ENCODE measurements at places on chromosomes 2 and 18.

DNA sequence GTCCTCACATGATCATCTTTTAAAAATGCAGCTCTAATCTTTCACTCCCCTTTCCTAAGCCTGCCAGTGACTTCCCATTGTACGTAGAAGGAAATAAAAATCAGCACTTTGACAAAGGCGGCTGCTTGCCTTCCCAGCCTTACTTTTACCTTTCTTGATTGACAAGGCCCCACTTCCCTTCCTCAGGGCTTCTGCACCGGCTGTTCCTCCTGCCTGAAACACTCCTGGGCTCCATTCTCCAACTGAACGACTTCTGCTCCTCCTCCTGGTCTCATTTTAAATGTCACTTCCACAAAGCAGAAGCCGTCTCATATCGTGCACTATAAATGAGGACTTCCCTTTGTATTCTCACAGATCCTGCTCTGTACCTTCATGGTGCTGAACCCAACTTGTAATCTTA, 56.1 kb downstream of the OSBPL6 start:
- DNase-seq, result no peak

DNA sequence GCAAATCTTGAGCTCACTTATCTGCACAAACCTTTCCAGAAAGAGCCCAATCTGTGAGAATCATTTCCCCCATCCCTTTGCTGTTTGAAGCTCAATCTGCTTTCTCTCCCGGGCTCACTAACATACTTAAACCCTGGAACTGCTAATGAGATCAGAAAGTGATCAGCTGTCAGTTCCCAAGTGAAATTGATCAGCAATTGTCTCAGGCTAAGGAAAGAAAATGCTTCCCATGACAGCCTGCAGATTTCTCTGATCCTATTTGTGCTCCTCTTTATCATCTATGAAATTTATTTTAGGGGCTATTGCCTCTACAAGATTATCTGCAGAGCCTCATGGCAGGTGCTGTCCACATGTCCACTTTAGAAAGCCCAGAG, 239.0 kb upstream of the CXCR4 start:
- no peak for DNase-seq

GRCh38 chr18:37564711-37565100, 892 bp downstream of the CELF4 start:
- no peak for DNase-seq

- no peak for DNase-seq
Measured at GRCh38 chr2:222792001-222792611, 68.7 kb upstream of the ACSL3 start.

DNA sequence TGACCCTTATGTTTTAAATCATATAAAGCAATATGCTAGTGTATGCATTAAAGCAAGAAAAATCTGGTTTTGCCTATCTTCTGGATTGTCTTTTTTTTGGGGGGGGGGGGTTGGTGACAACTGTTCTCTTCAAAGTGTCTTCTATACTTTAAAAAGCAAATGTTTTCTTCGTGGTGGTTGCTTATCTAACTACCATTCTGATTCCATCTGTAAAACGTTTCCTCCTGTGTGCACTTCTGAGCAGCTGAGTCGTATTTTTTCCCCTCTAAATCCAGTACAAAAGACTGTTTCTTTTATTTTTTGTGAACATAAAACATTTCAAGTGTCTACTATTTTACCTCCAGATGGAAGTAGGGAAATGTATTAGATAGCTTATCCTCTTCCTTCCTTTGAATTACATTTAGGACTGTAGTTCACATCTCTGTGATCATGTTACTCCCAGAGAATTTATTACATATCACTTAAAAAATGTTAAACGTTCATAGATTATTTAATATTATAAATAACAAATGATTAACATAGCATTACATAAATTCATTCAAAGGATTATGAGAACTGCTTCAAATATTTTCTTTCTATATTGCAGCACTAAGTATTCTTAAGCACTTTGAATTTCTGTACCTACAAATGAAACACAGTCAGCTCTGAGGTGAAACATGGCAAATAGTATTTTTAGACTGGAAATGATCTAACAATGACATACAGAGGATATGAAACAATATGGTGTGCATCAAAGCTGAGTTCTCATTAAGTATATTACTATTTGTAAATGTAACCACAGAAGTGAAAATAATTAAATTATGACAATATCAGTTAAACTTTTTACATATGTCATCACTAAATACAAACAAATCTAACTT, 56.4 kb downstream of the SCN3A start:
- no peak for DNase-seq

- DNase-seq, result no peak
Measured at GRCh38 chr2:38260469-38260868, 116.6 kb downstream of the ATL2 start.

DNA sequence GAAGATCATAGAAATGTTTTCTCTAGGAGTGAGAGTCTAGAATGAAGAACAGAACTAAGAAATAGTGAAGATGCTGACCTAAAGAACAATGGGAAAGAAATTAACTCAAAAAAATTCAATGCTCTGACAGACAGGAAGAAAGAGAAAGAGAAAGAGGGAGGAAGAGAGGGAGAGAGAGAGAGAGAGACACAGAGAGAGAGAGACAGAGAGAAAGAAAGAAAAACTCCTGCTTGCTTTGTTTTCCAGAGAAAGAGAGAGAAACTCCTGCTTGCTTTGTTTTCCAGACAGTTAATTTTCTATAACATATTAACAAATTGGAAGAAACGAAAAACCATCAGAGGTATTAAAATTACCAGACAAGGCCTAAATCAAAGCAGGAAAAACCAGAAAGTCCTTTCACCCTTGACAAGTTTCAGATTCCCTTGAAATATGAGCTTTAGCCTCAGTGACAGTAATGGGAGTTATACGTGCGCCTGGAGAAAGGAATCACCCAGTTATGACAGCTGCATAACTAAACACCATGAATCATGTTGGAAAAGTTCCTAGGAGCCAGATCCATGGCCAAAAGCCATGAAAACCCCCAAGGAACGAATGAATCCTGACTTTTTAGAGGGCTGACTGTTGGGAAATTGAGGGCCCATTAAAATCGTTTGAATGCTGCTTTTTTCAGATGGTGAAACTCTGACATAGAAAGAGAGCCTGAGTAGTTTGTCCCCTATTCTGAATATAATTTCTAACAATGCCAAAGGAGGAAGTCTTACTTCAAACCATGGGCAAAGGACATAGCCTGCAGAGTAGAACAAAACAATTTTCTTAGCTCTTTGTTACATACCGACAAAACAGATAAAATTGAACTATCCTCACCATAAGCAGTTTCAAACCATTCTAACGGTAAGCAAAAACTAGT, 228.6 kb upstream of the CHST9 start:
- no peak for DNase-seq

- DNase-seq, result peak; percentile 49
Measured at GRCh38 chr2:37585982-37586621, 85.3 kb downstream of the CDC42EP3 start.

DNA sequence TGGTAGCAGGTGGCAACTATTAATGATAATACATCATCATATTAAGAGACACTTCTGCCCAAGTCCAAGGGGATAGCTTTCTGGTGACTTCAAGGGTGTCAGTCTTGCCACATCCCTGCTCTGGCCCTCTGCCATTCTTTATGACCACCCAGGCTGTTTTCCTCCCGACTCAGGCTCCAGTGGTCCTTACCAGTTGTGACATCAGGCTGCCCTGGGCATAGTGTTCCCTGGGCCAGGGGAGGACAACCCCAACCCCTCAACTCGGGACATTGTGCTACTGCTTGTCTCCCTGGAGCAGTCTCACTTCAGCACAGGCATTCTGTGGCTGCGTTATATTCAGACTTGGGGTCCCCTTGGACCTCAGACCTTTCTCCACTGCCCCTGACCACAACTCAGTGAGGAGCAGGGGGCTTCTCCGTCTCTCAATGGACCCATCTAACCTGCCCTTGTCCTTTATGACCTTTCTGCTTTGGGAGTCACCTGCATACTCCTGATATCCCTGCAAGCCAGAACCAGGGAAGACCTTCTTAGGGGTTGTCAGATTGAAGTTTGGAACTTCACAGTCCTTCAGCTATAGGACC, 12.8 kb downstream of the DNAJB2 start:
- no peak for DNase-seq

GRCh38 chr2:3202926-3203325, 174.7 kb downstream of the EIPR1 start:
- no peak for DNase-seq

DNA sequence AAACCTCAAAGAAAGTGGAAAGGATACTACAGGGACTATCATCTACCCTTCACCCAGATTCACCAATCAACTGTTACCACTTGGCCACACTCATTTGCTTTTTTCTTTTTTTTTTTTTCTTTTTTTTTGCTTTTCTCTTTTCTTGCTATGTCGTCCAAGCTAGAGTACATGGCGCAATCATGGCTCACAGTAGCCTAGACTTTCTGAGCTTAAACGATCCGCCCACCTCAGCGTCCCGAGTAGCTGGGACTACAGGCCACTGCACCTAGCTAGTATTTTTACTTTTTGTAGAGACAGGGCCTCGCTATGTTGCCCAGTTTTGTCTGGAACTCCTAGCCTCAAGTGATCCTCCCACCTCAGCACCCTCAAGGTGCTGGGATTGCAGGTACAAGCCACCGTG, 24.0 kb downstream of the BIN1 start:
- DNase-seq, result no peak

DNA sequence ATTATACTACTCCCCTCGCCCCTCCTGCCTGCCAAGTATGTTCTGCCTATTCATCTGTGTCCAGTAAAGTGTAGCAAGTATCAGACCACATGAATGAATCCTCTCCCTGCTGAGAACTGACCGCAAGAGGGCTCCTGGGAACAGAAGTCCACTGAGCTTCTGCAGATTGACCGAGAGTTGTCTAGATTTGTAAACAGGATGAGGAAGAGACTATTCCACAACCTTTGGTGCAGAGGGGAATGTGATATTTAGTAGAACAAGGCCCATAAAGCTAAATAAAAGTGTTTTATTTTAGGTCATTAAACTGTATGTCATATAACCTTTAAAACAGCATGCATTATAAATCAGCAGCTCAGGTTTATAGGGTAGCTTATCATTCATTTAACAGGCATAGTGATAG, 377.0 kb downstream of the DCC start:
- DNase-seq, result no peak

DNA sequence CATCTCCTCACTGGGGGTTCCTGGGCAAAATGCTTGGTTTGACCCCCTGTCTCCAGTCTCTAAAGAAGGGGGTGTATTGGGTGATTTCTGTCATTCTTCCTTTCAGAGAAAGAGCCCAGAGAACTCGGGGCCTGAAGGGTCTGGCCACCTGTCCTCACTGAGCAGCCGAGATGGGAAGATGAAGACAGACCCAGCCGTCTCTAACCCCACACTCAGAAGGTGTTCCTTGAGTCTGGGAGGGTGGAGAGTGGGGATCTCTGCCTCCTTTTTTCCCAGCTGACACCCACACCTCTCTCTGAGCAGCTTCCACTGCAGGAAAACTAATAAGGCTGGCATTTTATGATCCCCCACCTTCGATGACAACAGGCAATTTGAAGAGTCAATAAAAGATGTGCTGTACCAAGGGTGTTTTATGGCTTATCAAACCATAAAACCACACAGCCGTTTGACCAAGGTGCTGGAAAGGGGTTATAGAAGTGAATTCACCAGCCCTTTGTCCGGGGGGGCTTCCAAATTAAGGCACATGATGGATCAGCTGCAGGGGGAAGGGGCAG, 213.8 kb downstream of the SMAD2 start:
- DNase-seq, result no peak

- no peak for DNase-seq
Measured at GRCh38 chr2:209911486-209911885, 91.0 kb upstream of the RPE start.

DNA sequence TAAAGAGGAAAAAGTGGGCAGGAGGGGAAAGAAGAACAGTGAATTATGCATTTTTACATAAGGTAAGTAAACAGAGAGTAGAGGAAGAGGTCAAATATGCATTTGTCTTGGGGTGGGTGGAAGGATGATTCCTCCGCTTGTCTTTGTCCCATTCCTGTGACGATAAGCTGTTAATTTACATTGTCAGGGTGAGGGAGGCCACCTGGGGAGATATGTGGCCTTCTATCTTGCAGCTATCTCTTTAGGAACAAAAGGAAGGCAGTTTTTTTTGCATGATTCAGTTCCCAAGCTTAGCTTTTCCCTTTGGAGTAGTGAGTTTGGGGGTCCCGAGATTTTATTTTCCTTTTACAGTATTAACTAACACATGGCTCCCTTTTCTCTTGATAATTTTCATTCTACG, 2.2 kb upstream of the INPP4A start:
- no peak for DNase-seq

Data from stimulated activated CD8-positive, alpha-beta memory T cell treated with anti-CD3 and anti-CD28 coated beads, Interleukin-7, amount 100 ng/mL, for 1 hour (primary cell).